HS-5 (cell line): ENCODE measurements at places on chromosomes 4 and X.
A peak's percentile ranks its signal among the peaks of the same experiment; 100 is the strongest.

DNA sequence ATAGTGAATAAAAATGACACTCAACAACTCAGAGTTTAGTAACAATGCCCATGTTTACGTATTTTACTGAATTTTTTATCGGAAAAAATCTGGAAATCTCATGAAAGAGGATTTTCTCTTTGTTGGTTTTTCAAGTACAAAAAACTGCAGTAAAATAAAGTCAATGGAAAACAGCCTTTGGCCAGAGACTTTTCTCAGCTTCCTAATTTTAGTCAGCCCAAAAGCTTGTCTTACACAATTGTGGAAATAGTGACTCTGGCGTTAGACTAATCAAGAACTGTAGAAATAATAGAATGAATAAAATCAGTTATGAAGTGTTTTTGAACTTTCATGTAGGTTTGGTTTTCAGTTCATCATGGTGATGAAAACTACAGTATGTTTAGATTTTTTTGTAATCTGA, 234.7 kb downstream of the DKK2 start:
- DNase-seq, result no peak

- DNase-seq, result no peak
These were observed 19.6 kb upstream of the NKRF start for GRCh38 chrX:119625843-119626242.

DNA sequence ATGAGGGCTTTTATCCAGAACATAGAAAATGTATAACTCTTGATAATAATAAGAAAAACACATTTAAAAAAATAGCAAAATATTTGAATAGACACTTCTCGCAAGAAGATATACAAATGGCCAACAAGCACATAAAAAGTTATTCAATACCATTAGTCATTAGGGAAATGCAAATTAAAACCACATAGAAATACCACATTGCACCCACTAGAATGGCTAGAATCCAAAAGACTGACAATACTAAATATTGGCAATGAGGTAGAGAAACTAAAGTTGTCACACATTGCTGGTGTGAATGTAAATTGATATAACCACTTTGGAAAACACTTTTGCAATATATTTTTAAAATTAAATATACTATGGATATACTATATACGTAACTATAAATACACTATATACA, 754.3 kb upstream of the MAGEB2 start:
- DNase-seq, result no peak

DNA sequence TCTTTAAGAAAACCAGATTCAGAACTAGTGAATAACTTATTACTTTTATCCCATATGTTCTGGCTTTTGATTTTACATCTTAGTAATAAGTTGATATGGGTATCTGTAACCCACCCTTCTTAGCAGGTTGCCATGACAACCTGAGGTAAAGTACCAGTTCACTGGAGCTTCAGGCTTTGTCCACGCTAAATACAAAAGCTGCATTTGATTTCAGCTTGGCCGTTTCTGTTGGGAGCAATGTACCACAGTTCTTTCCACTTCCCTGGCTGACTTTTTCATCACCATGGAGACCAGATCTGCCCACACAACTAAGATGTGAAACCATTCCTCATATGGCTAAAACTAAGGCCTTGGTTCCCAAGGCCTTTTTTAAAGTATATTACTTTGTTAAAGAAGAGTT, 26.1 kb downstream of the KLHL34 start:
- DNase-seq, result no peak

- no peak for DNase-seq
These were observed 760.2 kb downstream of the STIM2 start for GRCh38 chr4:27620886-27621285.

GRCh38 chr4:61571761-61572559, 371.8 kb downstream of the ADGRL3 start:
- peak; percentile 13 for DNase-seq

DNA sequence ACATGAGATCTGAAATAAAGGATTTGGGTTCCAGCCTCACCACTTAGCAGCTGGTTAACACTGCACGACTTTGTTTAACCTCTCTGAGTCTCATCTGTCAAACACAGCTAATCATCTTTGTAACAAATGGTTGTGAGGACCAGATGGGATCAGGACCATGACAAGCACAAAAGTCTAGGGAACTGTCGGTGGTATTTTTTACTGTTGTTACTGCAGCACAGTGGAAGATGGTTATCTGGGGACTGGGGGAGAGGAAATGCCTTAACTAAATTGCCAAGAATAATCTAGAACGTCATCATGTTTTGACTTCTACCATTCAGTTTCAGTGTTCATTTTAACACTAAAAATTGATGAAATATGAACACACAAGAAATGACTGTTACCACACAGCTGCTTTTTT, 99.5 kb downstream of the ADGRA3 start:
- no peak for DNase-seq

DNA sequence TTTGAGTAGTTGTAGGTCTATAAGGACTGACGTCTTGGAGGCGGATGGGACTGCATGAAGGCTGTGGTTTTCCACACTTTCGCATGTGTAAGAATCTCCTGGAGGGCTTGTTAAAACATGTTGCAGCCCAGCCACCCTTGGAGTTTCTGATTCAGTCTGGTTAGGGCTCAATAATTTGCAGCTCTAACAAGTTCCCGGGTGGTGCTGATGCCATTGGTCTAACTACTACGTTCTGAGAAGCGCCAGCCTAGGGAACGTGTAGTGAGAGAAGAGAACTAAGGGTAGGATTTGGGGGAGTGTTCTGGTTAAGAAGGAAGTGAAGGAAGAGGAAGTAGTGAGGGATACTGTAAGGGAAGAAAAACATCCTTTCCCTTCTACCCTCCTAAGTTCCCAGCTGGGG, 138.9 kb downstream of the LARP7 start:
- no peak for DNase-seq

DNA sequence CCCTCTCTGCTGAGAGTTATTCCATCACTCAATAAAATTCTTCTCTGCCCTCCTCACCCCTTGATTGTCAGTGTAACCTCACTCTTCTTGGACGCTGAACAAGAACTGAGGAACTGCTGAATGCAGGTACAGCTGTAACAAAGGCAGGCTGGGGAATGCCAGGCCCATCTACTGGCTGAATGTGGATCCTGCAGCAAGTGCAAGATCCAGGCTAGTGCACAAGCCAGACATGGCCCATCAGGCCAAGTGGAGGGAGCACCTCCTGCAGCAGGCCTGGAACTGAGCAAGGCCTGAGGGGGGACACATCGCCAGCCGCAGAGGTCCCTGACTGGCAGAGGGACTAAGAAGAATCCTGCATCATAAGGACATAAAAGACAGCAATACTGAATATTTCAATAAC, 411.8 kb upstream of the PCDH10 start:
- no peak for DNase-seq
